Activated CD4-positive, alpha-beta T cell treated with anti-CD3 and anti-CD28 coated beads, Interleukin-2, amount 50 U/mL, for 24 hours (primary cell): ENCODE measurements at places on chromosomes 2 and 18.

GRCh38 chr2:75698918-75699317 lies 11.8 kb downstream of the GCFC2 start:
- no peak for DNase-seq

DNA sequence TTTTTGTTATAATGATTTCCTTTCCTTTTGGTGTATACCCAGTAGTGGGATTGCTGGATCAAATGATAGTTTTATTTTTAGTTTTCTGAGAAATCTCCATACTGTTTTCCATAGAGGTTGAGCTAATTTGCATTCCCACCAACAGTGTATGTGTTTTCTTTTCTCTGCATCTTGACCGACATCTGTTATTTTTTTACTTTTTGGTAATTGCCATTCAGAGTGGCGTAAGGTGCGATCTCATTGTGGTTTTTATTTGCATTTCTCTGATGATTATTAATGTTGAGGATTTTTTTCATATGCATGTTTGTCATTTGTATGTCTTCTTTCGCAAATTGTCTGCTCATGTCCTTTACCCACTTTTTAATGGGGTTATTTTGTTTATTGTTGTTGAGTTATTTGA lies 58.1 kb downstream of the ARHGAP25 start:
- DNase-seq, result no peak

DNA sequence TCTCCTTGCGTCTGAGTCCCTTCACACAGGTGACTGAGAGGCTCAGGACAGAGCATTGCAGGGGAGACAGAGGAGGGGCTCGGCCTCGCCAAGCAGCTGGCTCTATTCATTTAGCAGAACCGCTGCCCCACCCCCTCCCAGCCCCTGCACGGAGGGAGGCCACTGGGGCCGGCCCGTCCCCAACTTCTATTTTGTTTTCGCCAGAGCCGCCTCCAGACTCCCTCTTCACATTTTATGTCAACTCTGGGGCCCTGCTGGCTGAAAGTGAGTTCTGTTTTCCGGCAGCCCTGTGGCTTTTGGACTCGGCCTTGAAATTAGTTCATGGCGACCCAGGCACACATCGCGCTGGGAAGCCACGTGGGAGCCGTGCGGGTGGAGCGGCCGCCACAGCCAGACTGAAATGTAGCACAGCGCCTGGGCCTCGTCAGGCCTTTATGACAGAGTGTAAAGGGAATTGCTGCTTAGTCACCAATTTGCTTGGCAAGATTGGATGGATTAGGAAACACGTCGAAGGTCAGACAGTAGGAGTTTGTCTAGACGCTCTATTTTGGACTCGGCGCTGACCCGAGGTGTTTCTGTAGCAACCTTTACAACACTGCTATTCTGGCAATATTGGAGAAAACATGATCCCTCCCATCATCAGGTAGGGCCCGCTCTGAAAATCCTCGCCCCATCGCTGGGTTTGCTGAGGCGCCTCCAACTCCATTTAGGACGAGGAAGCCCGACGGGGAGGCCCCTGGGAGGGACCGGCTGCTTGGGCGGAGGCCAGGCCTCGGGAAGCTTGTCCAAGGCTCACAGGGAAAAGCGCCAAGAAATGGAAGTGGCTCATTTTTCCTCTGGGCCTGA lies 90.7 kb upstream of the CTDP1 start:
- no peak for DNase-seq

- no peak for DNase-seq
These were observed 1089.9 kb upstream of the DDX18 start for GRCh38 chr2:116724550-116724949.

GRCh38 chr2:104538077-104538476 lies 315.8 kb upstream of the POU3F3 start:
- no peak for DNase-seq

GRCh38 chr2:104431701-104432121 lies 422.2 kb upstream of the POU3F3 start:
- DNase-seq, result no peak

DNA sequence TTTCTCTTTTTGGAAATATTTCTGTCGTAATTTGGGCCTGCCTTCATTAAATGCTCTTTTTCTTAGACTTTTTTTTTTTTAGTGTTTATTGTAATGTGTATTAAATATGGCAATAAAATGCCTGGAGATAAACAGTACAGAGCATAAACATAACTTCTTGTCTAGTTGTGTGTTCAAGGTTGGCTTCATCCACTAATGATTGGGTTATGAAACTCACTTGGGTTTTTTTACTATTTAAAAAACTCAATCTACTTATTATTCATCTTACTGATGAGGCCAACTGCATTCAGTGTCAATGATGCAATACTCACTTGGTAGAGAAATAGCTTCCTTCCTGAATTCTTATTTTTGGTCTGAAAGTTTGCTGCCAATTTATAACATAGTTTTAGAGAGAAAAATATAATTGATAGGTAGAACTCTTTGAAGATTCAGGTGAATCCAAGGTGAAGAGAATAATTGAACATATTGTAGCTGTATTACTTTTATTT lies 144.2 kb upstream of the NABP1 start:
- no peak for DNase-seq

DNA sequence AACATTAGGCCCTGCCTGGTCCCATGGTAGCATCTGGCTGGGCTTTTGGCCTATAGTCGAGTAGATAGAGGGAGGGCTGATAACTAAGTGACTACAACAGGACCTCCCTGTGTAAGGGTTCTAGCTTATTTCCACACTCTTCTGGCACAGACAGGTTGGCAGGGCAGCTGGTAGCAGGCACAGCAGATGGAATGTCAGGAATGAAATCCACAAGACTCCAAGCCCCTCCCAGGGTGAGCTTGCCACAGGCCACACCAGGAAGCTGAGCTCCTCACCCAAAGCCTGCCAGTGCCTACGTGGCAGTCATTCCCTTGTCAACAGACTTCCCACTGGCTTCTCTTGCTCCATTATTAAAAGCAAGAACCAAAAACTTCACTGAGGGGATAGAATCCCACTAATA lies 20.7 kb upstream of the C1QL2 start:
- no peak for DNase-seq

- DNase-seq, result peak; percentile 27
These were observed 311.8 kb downstream of the LNPK start for GRCh38 chr2:175690113-175690837.

- no peak for DNase-seq
These were observed 26.3 kb upstream of the CCDC178 start for GRCh38 chr18:33466822-33467221.

DNA sequence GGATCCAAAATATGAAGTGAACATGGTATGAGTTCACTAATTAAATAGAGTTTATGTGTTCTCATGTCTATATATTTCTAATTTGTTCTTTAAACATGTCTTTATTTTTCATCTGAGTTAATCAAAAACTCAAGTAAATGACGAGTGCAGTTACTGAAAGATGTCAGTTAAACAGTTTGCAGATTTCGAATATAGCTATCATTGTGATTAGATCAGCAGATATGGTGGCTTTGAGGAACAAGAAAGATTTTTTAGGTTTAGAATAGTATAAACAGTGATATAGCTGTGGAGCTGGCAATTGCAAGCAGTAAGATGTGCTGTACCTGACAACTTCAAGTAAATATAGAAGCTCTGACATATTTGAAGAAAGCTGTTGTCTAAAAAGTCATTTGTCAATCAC lies 49.7 kb downstream of the TANK start:
- DNase-seq, result no peak

DNA sequence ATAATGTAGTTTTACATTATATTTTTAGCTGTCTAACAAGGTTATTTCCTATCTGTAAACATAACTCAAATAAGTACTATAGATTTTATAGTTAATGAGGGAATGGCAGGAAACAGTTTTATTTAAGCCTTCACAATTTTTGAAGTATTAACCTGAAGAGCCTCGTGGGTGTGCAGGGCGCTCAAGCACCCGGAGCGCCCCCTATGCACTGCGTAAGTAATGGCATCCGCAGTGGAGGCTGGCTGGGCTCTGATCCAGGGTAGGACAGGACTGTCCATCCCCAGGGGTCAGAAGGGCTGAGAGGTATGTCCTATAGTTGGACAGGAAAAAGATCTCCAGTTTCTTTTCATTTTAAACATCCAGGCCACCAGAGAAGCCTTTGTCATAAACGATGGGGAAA lies 8.2 kb upstream of the GBX2 start:
- DNase-seq, result no peak

GRCh38 chr2:120948662-120949011 lies 213.0 kb downstream of the GLI2 start:
- no peak for DNase-seq

- no peak for DNase-seq
These were observed 117.6 kb upstream of the OTOS start for GRCh38 chr2:240257940-240258580.

DNA sequence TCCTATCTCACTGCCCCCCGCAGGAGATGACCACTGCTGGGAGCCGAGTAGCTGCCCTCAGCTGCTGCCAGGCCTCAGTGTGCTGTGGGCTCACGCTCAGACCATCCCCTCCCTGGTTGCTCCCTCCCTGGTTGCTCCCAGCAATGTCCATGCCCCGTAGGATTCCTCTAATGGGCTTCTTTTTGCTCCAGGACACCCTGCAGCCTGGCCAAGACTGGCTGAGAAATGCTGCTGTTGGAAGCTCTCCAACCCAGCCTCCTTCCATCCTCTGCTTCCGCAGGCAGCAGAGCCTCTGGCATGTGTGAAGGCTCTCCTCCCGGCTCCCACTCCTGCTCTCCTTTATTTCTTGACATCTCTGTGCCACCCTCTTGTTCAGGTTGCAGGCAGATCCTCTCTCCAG lies 48.6 kb downstream of the SOX11 start:
- no peak for DNase-seq

DNA sequence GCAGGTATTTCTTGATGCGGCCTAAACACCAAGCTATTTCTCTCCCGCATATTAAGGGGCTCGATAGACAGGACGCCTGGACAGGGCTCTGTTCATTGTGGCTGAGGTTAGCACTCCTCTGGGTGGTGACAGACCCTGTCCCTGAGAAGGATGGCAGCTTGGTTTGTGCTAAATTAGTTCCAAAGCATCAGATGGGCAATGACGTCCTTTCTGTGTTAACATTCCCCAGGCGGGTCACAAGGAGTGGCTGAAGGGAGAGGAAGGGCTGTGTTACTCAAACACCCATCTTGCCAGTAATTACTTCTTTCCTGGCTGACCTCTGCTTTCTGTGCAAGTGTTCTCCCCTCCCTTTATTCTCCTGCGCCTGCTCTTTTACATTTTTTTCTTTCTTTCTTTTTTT lies 75.0 kb downstream of the TMEM247 start:
- DNase-seq, result no peak

DNA sequence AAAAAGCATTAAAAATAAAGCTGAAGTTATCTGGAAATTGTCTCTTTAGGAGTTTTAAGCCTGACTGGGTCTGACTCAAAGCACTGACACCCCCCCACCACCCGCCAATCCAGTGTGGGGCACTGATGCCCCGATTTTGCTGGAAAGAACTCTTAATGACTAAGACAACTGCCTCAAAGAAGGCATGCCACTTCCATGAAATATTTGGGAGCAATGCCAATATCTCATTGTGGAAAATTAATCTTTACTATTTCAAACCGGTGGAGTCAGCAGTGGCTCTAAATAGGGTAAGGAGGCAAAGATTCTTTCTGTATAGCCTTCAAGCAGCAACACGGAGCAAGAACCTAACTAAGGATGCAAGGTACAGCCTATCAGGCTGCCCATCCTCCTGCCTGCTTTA lies 4.5 kb downstream of the FKBP7 start:
- no peak for DNase-seq

GRCh38 chr2:175030380-175031271 lies 25.4 kb upstream of the CHN1 start:
- DNase-seq, result no peak

GRCh38 chr2:182655750-182656149 lies 60.3 kb upstream of the DNAJC10 start:
- DNase-seq, result no peak

GRCh38 chr2:113879457-113879856 lies 10.4 kb upstream of the ACTR3 start:
- DNase-seq, result no peak
